ENCODE measurements at places on chromosomes 16 and 17.

GRCh38 chr16:88387941-88388627 lies 5.3 kb downstream of the ZNF469 start:
- peak; percentile 67 for DNase-seq

GRCh38 chr16:11141409-11142260 lies 114.4 kb downstream of the SOCS1 start:
- DNase-seq, result no peak

DNA sequence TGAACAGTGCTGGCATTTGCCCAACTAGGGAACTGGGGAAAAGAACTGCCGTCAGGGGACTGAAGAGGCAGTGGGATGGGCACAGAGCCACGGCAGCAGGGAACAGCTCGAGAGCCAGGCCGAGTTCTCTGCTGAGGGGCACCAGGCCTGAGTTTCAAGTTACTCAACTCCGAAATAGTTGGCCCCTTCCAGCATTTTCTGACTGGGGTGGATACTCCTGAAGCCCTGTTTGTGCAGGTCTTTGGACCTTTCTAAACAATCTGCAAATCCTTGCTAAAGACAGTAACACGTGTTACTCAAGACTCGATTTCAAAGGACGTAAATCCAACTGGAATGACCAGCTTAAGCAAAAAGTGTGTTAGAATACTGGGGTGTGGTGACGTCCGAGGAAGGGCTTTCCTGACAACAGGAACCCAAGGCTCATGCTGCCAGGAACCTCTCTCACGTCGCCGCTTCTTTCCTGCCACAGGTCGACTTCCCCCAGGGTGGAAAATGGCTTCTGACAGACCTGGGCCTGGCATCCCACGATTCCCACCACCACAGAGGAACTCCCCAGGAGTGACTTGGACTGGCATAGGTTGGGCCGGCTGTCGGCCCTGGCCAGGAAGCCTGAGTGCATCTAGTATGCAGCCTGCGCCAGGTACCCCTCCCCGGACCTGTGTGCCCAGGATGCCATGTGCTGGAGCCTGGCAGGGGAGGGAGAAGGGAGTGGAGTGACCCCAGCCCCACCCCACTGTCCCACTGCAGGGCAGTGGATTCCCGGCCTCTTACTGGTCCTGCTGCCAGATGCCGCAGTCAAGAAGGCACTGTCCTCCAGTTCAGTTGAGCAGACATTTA lies 71.9 kb downstream of the N4BP1 start:
- DNase-seq, result no peak

DNA sequence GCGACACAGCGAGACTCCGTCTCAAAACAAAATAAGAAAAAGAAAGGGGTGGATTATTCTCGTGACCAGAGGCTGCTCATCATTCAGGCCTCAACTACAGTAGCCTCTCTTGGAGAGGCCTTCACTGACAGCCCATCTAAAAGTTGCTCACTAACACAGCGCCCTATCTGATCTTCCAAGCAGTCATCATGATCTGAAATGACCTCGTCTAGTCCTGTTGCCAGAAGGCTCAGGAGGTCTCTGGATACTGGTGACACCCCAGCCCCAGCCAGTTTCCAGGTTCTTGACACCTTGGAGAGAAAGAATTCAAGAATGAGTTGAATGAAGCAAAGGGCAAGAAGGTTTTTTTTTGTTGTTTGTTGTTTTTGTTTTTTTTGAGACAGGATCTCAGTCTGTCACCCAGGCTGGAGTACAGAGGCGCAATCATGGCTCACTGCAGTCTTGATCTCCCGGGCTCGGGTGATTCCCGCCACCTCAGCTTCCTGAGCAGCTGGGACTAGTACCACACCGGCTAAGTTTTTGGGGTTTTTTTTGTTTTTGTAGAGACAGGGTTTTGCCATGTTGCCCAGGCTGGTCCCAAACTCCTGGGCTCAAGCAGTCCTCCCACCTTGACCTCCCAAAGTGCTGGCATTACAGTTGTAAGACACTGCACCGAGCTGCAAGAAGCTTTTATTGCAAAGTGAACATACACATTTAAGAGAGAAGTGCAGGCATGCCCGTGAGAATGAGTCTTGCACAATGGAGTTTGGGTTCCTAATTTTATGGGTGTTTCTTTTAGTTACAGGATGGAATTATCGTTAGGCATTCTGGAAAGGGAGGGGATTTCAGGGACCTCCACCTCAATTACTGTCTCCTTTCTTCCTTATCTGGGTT lies 2.7 kb upstream of the ZC3H7A start:
- no peak for DNase-seq

GRCh38 chr17:28929787-28930186 lies 21.5 kb downstream of the PHF12 start:
- DNase-seq, result no peak

GRCh38 chr17:60422162-60422665 lies at the start of gene CHCT1:
Gene CHCT1 (plus strand): TSS chr17:60422489. CDS start chr17:60422593, 104 bp downstream.
- no peak for DNase-seq

- DNase-seq, result peak; percentile 72
These were observed 16.7 kb downstream of the HSD11B2 start for GRCh38 chr16:67447508-67448076.

DNA sequence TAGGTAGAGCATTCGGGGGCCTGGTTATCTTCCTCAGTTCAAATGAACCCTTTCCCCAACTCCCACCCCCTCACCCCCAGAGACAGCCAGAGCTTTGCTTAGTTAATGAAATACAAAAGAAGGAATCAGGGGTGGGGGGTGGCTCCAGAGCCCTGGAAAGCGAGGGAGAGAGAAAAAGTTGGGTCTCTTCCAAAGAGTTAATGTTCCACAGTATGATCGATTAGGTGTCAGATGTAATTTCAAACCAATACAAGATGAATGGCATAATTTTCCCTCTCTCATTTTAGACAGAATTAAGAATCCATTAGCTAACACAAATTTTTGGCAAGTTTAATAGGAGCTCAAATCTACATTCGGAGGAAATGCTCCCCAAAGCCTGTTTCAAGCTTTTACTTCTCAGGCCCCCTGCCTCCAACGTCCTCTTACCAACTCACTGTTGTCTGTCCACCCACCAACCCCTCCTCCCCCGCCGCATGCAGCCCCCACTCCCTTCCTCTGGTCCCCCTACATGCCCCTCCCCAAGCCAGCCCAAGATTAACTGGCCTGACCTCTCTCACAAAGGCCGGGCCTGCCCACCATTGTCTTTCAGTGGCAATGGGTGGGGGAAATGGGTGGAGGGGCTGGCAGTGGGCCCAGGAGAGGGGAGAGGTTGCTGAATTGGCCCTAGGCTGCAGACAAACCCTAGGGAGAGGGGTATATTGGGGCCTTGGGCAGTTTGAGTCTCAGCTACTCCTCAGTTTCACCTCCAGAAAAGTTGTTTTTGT lies 28.2 kb downstream of the NEUROD2 start:
- no peak for DNase-seq

GRCh38 chr17:76091526-76092286 lies 11.9 kb downstream of the EXOC7 start:
- DNase-seq, result no peak

Data from ACHN (cell line).